CD4-positive, alpha-beta T cell treated with Interleukin-21 for 1 hour (primary cell): ENCODE measurements at places on chromosomes 4 and X.
A peak's percentile ranks its signal among the peaks of the same experiment; 100 is the strongest.

DNA sequence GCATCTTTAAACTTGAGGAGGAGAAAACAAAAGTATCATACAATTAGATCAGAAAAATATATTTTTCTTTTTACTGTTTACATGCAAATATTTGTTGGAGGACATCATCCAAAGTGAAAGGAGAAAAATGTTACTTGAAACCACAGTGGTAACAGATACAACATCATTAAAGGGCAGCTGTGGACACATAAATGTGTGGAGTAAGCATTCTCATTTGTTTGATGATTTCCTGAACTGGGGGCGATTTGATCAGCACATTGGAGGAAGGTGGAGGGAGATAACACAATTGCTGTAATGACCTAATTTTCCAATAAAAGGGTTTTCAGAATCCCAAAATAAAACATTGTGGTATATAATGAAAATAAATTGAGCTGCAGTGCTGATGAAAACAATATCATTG, 314.5 kb upstream of the HS3ST1 start:
- DNase-seq = no peak

- no peak for DNase-seq
Observed at GRCh38 chrX:100695302-100695701, 36.6 kb downstream of the SYTL4 start.

DNA sequence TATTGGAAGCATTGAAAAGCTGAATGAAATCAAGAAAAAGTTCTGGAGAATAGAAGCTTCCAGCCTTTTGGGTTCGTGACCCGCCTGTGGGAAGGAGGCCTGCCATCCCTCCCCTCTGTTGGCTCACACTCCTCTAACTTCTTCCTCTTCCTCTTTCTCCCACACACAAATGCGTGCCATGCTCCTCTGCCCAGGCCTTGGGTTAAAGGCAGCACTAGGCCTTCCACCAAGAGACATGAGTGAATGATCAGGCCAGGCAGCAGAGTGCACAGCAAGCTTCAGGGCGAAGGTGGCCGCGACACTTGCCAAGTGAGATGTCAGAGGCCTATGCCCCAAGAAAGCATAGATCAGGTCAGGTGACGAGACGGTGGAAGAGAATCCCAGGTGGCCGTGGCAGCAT, 38.4 kb downstream of the FAM193A start:
- no peak for DNase-seq

DNA sequence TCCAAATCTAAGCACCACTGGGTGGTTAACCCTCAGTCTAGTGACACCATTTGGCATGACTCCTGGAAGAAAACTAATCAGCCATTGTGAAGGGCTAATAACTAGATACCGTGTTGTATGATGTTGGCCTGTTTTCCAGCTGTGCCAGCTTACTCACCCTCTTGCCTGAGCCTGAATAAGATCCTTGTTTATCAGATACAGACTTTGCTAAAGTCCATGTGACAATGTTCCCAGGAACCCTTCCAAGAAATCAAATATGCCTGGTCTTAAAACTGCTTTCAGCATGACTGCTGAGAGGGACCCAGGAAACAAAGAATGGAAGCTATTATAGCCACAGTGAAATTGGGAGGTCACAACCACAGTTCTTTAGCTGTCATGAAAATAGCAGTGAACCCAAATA, 640.8 kb upstream of the INTU start:
- DNase-seq = no peak

- DNase-seq = no peak
Observed at GRCh38 chr4:2336659-2337058, 74.8 kb upstream of the MXD4 start.

- DNase-seq = no peak
Observed at GRCh38 chr4:150581056-150581605, 820 bp upstream of the MAB21L2 start.

DNA sequence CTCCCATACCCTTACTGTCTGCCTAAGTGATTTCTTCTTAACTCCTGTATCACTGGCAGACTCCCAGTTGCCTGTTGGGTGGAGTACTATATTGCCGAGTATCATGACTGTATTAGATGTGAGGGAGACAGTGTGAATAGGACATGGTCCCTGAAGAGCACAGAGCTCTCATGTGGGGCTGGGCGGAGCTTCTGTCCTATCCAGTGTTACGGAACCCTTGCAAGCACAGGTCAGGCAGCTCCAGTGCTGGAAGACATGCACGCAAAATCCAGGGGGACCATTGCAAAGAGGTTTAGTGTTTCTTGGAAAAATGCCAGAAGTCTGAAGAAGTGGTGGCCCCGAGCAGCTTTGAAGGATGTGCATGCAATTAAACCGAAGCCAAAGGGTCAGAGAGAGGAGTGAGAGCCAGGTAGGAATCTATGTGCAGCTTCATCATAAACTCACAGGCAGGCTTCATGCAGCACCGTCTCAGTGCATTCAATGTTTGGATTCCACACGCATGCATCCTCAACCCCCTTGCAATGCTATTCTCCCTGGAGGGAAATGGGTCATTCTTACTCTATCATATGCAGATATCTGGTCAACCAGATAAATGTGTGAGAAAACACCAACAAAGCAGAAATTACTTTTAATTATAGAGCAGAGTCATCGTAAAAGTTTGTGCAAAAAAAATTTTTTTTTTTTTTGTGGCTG, 49.7 kb upstream of the DHRSX start:
- no peak for DNase-seq

DNA sequence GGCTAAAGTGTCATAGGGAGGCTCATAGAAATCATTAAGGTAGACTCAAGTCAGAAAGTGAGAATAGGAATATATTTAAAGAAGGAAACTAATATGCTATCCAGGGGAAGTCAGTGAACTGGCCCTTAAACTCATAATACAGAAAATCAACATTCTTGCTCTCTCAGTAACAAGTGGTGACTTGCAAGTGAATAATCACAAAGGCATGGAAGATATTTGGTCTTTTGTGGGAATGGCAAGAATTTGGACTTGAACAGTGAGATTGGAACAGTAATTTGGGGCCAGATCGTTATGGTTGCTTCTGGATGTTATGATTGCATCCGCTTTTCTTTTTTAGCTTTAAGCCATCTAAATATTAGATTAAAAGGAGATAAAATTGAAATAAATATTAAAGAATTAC, 103.8 kb downstream of the TBC1D19 start:
- no peak for DNase-seq

DNA sequence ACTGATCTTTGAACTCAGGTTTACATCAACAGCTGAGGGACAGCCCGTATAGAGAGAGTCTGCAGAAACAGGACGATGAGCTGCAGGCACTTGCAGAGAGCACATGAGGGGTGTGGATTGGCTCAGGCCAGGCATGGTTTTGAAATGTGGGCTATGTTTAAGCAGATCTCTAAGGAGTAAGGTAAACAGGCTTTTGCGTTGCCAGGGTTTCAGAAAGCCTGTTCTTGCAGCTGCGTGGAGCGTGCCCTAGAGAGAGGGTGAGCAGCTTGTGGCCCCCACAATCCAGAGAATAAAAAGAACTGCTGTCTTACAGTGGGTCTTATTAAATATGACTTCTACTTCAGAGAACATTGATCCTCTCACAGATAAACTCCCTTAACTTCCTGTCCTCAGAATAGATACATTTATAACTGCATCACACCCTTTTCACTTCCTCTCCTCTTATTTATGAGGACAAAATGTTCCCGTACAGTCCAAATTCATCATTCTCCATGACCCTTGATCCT, 64.1 kb downstream of the TMA16 start:
- DNase-seq = peak; percentile 28

DNA sequence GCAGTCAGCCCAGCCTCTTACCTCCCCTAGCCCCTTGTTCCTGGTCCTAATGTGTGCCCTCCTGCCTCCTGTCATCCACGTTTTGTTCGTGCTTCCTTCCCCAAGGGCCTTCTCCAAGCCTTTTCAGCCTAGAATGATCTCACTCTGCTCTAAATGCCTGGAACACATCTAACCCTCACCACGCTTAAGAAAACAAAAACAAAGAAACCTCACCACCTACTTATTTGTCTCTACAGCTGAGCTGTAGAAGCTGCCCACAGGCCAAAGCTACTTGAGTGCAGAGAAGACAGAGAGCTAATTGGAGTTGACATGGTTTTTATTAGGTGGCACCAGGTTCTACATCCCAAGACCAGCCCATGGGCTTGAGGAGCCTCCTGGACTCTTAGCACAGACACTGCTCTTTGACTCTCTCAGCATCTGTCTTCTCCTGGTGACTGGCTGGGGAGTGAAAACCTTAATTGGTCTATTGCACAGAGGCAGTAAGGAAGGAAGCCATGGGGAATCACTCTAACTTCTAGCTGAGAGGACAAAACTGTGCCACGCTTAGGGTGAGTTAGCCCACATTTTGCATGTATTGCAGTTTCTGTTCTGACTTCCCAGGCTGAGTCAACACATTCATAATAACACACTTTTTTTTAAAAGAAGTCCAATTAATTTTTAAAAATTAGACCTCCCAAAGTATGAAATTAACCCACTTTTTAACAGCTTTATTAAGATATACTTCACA, 52.3 kb upstream of the PDK3 start:
- no peak for DNase-seq

DNA sequence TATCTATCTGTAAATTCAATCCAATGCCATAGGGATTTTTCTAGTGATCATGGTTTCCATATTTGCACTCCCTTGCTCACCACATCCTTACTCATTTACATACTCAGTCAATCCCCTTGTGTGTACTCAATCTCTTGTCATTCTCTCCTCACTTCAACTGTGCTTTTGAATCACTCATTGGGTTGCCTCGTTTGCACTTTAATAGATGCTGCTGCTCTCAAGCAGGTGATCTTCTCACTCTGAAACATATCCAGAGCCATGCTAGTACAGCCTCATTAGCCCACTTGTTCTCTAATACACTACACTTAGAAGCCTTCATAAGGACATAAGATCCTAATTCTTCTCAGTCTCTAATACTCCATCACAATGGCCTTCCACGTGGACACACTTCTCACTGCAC, 507.9 kb downstream of the TECRL start:
- DNase-seq = no peak

DNA sequence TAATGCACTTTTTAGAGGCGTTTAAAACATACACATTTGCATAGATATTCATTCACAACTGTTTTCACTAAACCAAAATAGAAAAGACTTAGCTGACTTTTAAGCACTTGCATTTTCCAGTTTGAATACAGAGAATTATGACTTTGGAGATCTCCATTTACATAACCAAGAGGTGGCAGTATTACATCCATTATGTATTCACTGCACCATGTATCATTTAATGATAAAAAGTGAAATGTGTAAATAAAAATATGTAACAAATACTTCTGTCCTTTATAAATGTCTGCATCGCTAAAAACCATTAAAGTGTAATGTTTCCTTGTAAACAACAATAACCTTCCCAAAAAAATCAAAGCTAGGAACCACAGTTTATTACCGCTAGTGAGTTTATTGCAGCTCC, 413.2 kb downstream of the FGF13 start:
- DNase-seq = no peak

GRCh38 chrX:32867781-32868523, 343.4 kb downstream of the DMD start:
- no peak for DNase-seq

DNA sequence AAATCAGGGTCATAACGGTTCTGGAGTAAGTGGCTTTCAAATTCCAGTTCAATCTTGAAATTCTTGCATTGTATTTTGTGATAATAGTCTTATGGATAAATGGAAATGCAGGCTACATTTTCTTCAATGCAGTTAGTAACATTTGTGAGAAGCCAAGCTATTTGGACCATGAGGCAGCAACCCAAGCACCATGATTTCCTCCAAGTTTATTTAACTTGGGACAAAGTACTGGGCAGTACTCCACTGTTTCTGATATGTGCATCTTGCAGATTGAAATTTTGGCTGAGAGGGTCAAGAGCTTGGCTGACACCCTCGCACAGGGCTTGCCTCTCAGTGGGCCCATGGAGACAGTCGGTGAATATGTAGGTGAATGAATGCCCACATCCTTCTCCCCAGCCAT, 39.9 kb downstream of the CNGA2 start:
- no peak for DNase-seq

GRCh38 chrX:96707804-96708203, 23.2 kb downstream of the DIAPH2 start:
- no peak for DNase-seq

GRCh38 chrX:49133759-49134158, 10.2 kb upstream of the GPKOW start:
- no peak for DNase-seq

GRCh38 chr4:39365830-39366771, at the start of gene RFC1:
Gene RFC1, minus strand, starts transcription at chr4:39366362. Its CDS starts 121 bp downstream, at chr4:39366241.
- DNase-seq = peak; percentile 91

DNA sequence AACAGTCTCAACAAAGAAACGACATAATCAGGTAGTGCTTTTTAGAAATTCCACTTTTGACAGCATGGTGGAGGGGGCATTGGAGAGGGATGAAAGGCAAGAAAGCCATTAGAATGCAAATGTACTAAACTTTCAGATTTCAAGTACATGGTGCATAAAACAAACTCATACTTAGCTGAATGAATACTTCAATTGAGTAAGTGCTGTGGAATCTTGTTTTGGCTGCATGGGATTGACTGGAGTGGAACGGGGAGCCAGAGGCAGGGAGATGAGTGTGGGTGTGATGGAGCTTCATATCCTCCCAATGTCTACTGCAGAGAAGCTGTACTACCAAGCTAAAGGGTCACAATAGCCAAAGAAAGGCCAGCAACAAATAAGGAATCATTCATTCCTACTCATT, 52.4 kb downstream of the USP46 start:
- no peak for DNase-seq

DNA sequence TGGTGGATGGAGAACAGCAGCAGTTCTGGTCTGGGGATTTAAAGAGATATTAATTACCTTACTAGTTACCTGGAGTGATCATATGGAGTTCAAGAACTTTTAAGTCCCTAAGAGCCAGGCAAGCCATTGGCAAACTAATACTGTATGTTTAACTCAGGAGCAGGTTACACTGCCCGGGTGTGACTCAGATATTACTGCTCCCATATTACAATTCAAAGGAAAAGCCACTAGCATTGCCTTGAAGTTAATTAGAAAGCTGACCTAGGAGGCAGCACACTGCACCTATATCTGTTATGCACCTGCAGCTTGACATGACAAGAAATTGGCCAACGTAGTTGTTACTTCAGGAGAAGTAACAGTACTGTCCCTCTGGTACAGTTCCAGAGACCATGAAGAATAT, 47.2 kb downstream of the GRK4 start:
- DNase-seq = no peak

DNA sequence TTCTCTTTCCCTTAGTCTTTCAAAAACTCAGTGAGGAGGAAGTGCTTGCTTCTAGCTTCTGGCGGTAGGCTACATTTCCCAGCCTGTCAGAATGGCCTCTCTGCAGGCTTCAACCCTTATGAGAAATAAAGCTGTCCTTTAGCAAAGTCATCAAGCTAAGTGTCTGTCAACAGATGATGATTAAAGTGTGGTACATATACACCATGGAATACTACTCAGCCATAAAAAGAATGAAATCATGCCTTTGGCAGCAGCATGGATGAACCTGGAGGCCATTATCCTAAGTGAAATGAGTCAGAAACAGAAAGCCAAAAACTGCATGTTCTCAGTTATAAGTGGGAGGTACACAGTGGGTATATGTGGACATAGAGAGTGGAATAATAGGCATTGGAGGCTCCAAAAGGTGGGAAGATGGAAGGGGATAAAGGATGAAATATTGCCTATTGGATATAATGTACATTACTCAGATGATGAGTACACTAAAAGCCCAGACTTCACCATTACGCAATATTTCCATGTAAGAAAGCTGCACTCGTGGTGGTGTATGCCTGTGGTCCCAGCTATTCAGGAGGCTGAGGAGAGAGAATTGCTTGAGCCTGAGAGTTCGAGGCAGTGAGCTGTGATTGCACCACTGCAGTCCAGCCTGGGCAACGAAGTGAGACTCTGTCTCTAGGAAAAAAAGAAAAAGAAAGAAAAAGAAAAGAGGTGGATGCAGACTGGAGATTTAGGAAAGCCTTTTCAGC, 7.9 kb downstream of the TRIM2 start:
- DNase-seq = no peak

- DNase-seq = no peak
Observed at GRCh38 chrX:15882704-15883539, 28.3 kb upstream of the AP1S2 start.
